ENCODE measurements at places on chromosomes 3 and 15.

DNA sequence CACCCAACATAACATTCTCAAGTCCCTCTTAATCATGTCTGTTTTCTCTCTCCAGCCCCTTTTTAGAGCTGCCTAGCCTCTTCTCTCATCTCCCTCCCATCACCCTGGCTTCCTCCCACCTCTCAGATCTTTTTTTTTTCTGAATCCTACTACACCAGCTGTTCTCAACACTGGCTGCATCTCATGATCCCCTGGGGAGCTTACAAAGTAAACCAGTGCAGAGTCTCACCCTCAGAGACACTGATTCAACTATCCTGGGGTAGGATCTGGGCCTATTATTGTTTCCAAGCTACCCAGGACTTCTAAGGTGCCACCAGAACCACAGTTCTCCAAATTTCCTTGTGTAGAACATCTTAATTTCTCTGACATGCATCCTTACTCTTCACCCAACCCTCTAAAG is 50.3 kb upstream of the ACAN start:
- no peak for DNase-seq

DNA sequence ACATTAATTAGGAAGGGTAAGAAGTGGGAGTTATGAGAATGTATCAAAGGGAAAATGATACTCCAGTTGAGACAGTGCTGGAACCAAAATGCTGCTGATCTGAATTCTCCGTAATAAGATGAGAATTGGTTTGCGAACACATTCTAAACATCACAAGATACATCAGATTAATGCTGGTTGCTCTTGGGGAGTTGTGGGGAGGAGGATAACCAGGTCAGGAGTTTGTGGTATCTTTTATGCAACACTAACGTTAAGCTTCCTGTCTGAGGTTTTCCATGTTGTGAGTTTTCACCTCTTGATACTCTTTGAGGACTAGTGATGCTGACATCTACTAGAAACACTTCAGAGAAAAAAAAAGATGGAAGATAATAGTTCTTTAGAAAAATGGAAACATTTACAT is 47.2 kb downstream of the PPARG start:
- no peak for DNase-seq

- no peak for DNase-seq
Measured at GRCh38 chr3:124498891-124499290, 231.4 kb upstream of the UMPS start.

DNA sequence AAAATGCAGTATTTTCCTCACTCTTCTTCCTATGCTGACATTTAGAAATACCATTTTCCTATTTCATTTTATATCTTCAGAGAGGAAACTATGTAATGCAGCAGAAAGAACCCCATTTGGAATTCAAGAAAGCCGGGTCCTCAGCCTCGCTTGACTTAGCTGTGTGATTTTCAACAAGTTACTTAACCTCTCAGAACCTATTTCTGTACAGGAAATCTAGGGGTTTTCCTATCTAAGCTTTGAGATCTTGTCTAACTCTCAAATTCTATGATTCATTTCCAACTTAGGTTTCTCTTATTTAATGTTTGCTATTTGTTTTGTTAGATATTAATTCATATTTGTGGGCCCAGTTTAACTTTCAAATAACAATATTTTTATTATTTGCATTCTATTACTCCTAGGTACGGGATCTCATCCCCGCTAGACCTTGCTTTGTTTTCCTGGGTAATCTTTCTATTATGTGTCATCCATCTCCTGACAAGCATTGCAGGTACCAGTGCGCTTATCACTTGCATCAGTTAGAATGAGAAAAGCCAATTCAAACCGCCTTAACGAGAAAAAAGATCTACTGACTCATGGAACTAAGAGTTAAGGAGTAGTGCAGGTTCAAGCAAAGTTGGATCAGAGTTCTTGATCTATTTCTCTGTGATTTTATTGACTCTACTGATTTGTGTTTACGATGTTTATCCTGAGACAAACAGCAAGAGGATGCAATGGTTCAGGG is 70.6 kb upstream of the BHLHE40 start:
- DNase-seq, result no peak

DNA sequence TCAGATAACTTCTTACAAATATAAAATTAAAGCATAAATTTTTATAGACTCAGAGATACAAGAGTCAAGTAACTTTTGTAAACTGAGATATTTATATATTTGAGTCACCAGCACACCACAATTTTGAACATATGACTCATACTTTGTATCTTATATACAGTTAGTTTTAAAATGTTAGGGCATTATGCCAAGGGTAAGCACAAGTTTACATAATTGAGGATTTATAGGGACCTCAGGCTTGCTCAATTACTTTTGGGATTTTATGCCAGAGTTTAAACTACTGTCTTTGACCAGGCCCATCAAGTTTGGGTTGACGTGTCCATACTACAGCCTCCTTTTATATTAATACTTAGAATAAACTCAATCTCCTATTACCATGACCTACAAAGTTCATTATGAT is 7.4 kb upstream of the FGF7 start:
- no peak for DNase-seq

DNA sequence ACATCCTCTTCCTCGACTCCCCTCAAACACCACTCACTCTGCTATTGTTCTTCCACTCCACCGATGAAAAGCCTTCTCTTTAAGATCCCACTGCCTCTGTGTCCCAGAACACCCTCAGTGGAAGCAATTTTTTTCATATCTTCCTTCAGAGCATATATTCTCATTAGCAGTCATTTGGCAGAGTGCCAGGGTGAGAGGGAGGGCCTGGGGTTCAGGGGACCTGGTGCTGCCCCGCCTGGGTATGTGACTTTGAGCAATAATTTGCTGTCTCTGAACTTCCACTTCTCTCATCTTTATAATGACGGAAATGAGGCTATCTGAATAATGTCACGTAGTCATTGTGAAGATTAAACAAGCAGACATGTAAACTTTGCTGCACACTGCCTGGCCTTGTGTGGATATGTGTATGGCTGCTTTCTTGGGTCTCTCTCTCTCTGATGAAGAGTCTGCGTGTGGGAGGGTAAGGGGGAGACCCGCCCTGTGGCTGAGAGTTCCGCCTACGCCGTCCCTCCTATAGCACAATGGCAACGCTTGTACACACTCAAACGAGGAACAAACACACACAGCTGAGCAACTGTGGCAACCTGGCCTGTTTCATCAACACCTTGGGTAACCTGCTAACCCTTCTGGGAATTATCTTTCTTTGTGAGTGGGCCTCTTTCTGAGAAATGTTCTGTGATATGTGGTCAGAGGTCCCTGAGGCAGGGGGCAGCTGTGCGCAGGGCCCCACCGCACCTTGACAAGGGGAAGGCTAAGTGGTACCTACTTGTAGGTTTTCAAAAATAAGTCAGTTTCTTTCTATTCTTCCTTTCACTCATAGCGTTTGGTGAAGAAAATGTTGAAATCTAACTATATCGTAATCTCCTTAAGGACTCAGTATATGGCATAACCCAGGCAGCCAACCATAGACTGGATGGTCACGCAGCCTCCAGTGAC is 369.8 kb downstream of the SV2B start:
- DNase-seq, result peak; percentile 65
